ENCODE measurements at places on chromosomes 4 and X.

DNA sequence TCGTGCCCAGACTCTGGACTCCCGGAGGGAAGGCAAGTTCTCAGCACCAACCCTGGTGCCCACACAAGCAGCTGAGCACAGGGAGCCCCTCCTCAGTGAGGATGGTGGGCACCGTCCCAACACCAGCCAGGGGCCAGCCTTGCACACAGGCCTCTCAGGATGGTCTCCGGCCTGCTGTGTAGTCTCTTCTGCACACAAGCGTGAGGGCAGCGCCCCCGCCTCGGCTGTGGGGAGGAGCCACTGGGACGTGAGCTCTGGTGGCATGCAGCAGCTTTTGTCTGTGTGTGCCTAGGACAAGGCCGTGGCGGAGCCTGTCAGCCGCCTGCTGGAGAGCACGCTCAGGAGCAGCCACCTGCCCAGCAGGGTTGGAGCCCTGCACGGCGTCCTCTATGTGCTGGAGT is 16.1 kb upstream of the MSANTD1 start:
- DNase-seq = no peak

- no peak for DNase-seq
Observed at GRCh38 chr4:44674471-44674870, 3.7 kb upstream of the GUF1 start.

- no peak for DNase-seq
Observed at GRCh38 chr4:137420901-137421396, 111.3 kb downstream of the PCDH18 start.

DNA sequence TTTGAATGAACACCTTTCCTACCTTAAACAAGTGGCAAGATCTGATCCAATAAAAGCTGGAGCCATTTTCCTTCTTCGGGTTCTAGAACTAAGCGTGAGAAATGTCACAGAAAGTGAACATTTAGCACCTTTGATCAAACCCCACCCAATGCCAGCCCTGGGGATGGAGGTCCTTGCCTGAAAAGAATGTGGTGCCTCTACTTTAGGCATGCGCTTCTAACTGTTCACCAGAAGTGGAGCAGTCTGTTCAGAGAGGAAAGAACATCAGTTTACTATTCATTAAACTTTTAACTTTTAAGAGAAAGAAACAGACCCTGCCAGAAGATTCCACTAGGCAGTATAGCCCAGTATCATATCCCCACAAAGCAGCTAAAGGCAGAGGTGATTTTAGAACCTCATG is 75.9 kb downstream of the INTS12 start:
- no peak for DNase-seq

GRCh38 chr4:146522869-146523205 is 1.1 kb upstream of the SLC10A7 start:
- no peak for DNase-seq

Measured in right renal pelvis (tissue), 4 donors.